ENCODE measurements at places on chromosomes 1 and 21. TPM values are rescaled to one million over a fixed set of nuclear protein-coding genes. Genes with fewer than 3 reads are reported as not detected.

GRCh38 chr1:229757226-229757625 is 131.2 kb downstream of the URB2 start:
- DNase-seq: peak; percentile 21

DNA sequence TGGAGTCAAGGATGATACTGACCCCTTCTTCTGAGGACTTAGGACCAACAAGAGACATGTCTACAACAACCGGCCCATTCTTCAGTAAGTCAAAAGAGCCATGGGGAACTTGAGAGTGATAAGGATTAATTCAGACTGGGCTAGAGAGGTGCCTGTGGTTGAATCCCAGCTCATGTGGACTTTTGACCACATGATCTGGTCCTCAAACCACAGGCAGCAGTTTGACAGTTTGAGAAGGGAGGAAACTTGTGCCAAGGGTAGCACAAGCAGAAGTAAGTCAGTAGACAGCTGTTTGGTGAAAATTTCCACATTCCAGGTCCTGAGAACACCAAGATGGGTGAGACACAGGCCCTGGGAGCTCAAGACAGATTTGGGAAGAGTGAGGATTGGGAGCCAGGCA is 19.8 kb downstream of the SH3BP5L start:
- peak; percentile 5 for DNase-seq

DNA sequence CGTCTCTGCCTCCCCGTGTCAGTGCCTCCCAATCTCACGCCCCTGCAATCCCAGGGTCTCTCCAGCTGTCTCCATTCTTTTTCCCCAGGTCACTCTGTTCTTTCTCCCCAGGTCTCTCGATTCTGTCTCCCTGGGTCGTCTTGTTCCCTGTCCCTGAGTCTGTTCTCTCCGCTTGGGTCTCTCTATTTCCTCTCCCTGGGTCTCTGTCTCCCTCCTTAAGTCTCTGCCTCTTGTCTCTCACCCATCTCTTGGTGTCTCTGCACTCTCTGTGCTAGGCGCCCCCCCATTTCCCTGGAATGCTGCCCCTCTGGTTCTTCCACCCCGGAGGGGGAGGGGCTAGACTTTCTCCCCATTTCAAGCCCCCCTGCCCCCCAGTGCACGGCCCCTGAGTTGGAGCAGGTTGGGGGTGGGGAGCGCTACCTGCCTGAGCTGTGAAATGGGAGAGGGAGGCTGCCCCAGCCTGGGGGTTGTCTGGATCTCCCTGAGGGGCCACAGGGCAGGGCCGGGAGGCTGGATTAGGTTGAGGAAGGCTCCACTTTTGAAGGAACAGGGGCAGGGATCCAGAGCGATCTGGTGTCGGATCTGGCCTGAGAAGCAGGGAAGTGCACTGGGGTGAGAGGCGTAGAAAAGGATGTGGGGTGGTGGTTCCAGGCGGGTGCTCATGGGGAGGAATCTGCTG is 1.4 kb downstream of the PTPRF start:
- DNase-seq: no peak

- DNase-seq: no peak
These were observed 8.5 kb downstream of the CLCA1 start for GRCh38 chr1:86477256-86477655.

GRCh38 chr1:18107369-18108298 is at the start of gene IGSF21:
Gene IGSF21 (plus strand): TSS chr1:18107798. CDS start chr1:18108129, 331 bp downstream.
- DNase-seq: no peak

DNA sequence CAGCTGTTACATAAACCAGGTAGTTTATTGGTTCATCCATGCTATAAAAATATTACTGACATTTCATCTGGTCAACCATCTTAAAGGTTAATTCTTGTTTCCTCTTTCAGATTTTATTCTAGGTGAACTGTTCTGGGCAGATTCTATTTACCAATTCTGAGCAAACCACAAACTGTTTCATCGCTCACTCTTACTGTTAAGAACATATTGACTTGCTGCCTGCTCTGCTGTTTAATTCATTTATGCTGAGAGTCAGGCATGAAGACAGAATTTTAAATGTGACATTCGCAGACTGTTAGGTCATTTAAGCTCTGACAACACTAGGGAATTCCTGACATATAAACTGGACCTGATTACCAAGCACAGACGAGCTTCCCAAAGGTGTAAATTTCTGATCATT is 98.3 kb downstream of the PIGK start:
- DNase-seq: no peak

- peak; percentile 95 for DNase-seq
These were observed 8.3 kb downstream of the IL24 start for GRCh38 chr1:206905295-206906164.

DNA sequence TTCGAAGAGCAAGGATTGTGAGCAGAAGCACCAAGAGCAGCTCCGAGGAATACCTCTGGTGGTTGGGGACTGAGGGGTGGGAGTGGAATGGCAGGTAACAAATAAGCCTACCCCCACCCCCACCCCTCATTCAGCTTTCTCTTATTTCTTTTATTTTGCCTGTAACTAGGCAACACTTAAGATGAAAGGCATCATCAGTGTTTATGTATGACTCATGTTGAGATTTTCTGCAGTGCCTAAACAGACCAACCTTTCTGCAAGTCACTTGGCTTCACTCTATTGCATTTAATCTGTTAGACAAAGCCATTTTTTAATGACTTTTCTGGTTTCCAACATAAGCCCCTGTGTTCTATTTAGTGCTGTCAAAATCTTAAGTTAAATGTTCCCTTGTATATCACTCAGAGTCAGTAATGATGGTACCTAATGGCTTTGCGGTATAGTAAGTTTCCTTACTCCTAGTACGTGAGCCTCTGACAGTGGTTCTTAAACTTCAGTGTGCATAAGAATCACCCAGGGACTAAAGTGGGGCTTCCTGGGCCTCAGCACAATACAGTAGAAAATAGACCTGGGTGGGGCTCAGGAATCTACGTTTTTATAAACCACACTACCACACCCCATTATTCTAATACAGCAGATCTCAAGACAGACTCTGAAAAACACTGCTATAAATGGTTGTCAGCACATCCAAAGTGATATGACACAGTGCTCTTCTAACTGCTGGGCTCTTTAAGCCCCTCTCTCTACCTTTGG is 19.9 kb downstream of the CASQ2 start:
- DNase-seq: no peak

GRCh38 chr1:184513966-184514365 is 127.1 kb downstream of the C1orf21 start:
- DNase-seq: no peak

DNA sequence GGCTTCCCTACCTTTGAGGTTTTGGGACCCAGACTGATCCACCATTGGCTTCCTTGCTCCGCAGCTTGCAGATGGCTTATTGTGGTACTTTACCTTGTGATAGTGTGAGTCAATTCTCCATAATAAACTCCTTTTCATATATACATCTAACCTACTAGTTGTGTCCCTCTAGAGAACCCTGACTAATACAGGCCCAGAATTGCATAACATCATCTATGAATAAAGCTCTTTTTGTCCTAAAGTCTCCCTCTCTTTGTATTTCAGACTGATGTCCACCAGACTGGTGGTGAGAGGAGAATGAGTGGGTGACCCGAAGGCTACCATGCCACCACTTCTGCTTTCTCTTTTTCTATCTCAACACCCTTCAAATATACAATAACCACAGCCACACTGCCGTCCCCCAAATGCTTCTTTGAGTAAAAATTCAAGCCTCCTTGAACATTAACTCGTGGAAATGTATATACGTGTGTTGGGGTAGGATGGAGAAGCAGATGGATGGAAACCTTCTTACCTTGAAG is 265.7 kb downstream of the PTBP2 start:
- DNase-seq: no peak

GRCh38 chr1:99441299-99442095 is 177.2 kb downstream of the PLPPR4 start:
- DNase-seq: no peak

DNA sequence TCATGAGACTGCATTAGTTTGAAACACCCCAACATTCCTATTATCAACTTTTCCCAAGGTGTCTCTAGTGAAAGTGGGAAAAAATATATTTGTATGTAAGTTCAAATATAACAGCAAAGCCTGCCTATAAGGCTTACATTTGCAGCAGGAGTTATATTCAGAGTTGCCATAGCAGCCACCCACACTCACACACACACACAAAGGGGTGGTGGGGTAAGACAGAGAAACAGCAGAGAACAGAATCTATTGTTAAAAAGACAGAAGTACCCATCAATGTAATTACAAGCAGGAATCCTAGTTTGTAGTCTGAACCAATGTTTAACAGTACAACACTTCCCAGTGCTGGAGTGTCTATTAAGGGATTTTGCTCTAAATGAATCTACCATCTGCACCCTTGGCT is 55.0 kb downstream of the PLPPR5 start:
- no peak for DNase-seq

DNA sequence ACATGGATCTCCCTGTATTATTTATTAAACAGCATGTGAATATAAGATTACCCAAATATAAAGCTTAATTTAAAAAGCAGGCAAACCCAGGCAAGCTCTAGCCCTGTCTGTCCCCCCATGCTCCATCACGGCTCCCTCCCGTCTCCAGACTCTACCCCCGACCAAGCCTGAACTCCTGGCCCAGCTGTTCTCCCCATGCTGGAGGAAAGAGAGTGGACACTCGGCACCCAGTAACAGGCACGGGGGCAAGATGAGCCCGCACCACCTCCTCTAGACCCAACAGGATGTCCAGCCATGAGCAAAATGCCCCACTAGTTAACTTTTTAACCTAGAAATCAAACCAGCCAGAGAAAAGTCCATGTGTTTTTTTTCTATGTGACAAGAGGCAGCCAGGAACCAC is 19.3 kb downstream of the SLC19A1 start:
- DNase-seq: no peak

DNA sequence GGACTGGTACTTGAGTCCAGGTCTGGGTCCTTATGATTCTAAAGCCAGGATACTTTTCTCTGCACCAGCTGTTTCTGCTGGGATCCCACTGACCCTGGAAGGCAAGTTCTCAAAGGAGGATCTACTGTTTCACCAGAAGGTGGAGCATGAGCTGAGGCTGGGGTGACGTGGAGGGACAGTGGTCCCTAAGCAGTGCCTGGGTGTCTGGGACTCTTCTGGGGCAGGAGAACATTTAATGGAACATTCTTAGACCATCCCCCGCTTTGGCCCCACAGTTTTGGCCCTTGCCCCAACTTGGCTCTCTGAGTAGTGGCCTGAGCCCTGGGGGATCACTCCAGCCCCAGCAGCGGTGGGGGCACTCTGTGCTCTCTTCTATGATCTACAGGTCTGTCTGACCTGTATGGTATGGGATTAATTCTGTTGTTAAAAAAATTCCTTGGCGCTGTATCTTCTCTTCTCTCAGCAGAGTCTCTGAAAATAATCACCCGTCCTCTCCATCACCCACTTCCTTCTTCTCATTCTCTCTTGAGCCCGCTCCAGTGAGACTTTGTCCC is 60.3 kb upstream of the CSF3R start:
- no peak for DNase-seq

GRCh38 chr1:110816945-110817344 is 56.0 kb upstream of the CD53 start:
- DNase-seq: no peak

DNA sequence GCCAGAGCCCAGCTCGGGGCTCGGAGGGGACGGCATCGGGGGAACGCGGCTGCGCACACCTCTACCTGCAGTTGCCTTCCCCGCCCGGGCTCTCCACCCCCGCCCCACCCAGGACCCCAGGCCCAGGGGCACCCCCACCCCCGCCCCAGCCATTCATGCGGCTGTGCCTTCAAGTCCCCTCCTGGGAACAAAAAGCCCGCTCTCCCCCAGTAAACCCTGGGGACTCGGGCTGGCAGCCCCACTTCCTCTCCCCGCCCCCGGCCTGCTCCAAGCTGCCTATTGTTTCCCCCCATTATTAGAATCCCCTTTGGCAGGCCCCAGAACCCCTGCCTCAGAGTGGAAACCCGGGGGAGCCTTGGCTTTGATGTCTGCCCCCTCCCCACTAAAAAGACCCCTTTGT is 18.0 kb downstream of the MEGF6 start:
- DNase-seq: no peak

- no peak for DNase-seq
These were observed 156.2 kb upstream of the RGS18 start for GRCh38 chr1:192002063-192002462.

- no peak for DNase-seq
These were observed 300.9 kb upstream of the GREM2 start for GRCh38 chr1:240912821-240913220.

GRCh38 chr1:116712510-116712909 is 41.7 kb upstream of the CD2 start:
- no peak for DNase-seq

DNA sequence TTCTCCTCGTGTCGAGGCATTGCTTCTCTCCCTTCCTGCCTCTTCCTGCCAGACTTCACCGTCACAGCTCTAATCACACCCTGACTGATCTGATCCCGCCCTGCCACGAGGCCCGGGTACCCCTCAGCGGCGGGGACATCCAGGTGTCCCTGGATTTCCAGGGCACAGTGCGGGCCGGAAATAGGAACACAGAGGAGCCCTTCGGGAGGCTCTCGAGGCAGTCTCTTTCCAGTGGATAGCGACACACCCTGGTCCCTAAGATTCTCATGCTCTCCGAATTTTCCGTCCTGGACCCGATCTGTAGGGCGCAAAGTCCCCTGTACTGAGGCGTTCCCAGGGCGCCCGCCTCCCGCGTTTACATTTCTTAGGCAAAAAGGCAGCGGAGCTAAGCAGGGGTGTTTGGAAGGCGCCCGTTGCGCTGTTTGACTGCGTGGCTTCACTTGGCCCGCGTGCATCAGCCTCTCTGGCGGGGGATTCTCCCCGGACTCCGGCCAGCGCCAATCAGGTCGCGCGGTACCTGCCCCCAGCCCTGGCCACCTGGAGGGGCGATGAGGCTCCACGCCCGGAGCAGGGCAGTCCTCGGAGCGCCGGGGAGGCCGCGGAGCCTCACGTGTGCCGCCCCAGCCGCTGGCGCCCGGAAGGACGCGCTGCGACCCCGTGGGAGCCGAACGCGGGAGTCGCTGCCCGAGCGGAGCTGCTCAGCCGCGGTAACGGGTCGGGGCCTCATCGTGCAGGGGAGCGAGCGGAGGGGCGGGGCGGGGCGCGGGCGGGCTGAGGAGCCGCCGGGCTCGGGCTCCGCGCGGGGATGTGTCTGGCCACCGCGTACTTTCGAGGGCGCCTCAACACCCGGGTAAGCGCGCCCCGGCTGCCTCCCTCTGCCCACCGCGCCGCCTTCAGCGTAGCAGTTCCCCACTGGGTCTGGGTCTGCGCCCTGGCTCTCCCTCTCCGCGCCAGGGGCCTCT is at the start of gene FAM163A:
FAM163A (plus strand) TSS at position 575 of the 962 bp plus-strand sequence. CDS start 69,807 bp downstream, outside the sequence.
- DNase-seq: no peak

The AIM2 gene
- not detected for total RNA-seq

The REN gene
- total RNA-seq: not detected

The TCP10L gene
- not detected for total RNA-seq

The TRIM46 gene
- total RNA-seq: 1.1 TPM

The SERBP1 gene
- 249 TPM for total RNA-seq

The OR2L13 gene
- not detected for total RNA-seq

The ASTN1 gene
- total RNA-seq: 0.06 TPM

The IL10 gene
- total RNA-seq: not detected

The RNU1-2 gene
- total RNA-seq: under 0.01 TPM

The AADACL4 gene
- total RNA-seq: not detected

The GJA5 gene
- not detected for total RNA-seq

The TP73 gene
- 2.2 TPM for total RNA-seq

The SPRR2B gene
- total RNA-seq: not detected

The LIN28A gene
- total RNA-seq: not detected
